ENCODE measurements at places on chromosomes 13 and 19. TPM values are rescaled to one million over a fixed set of nuclear protein-coding genes. Genes with fewer than 3 reads are reported as not detected.

FBXL12 gene
- 31.5 TPM for polyA plus RNA-seq

TMEM143 gene
- 11.7 TPM for polyA plus RNA-seq

UGGT2 gene
- polyA plus RNA-seq: 35.3 TPM

ZNF221 gene
- polyA plus RNA-seq: 7.4 TPM

ZNF560 gene
- 0.61 TPM for polyA plus RNA-seq

ALOX5AP gene
- polyA plus RNA-seq: not detected

ZNF616 gene
- 9.7 TPM for polyA plus RNA-seq

TLE2 gene
- 9.6 TPM for polyA plus RNA-seq

COL5A3 gene
- polyA plus RNA-seq: 0.11 TPM

MUC16 gene
- polyA plus RNA-seq: not detected

PIK3R2 gene
- 19.1 TPM for polyA plus RNA-seq

ZNF440 gene
- polyA plus RNA-seq: 26.6 TPM

NDUFA13 gene
- polyA plus RNA-seq: 308 TPM

ZNF155 gene
- polyA plus RNA-seq: 17.5 TPM

KLK14 gene
- not detected for polyA plus RNA-seq

RETN gene
- polyA plus RNA-seq: not detected

CAPS gene
- polyA plus RNA-seq: 7.5 TPM

ITGBL1 gene
- polyA plus RNA-seq: 0.84 TPM

TMEM238 gene
- polyA plus RNA-seq: not detected

STXBP2 gene
- 1.7 TPM for polyA plus RNA-seq

CYP4F8 gene
- polyA plus RNA-seq: not detected

ZNF569 gene
- 27.4 TPM for polyA plus RNA-seq

SIGLEC6 gene
- polyA plus RNA-seq: not detected

C19orf85 gene
- polyA plus RNA-seq: 0.19 TPM

POSTN gene
- polyA plus RNA-seq: 1.8 TPM

VN1R4 gene
- polyA plus RNA-seq: not detected

Data from neural cell (in vitro differentiated cells).